ENCODE measurements at places on chromosomes 7 and 10.
A peak's percentile ranks its signal among the peaks of the same experiment; 100 is the strongest.

DNA sequence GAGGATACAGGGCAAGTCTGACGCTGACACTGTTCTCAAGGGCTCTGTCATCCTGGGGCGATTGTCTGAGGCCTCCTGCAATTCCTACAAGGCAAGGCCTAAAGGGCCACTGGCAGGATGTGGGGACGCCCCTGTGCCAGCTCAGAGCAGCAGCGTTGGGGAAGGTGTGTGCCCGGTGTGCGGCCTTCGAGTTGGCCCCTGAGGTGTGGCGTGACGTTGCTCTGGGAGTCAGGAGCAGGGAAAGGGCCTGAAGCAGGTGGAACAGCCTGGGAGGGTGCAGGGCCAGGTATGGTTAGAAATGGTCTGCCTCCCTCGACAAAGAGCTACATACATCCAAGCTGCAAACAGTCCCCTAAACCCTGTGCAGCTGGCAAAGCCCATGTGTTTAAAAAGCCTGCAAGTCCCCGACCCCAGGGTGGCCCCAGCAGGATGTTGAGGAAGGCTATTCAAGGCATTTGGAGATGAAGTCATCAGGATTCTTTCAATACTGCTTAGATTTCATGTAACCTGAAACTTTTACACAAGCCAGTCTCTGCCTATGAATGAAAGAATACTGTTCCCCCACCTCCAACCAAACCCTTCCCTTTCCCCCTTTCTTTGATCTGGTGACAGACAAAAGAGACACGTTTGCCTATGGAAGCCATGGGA, 142.5 kb upstream of the TNS3 start:
- peak; percentile 60 for DNase-seq

DNA sequence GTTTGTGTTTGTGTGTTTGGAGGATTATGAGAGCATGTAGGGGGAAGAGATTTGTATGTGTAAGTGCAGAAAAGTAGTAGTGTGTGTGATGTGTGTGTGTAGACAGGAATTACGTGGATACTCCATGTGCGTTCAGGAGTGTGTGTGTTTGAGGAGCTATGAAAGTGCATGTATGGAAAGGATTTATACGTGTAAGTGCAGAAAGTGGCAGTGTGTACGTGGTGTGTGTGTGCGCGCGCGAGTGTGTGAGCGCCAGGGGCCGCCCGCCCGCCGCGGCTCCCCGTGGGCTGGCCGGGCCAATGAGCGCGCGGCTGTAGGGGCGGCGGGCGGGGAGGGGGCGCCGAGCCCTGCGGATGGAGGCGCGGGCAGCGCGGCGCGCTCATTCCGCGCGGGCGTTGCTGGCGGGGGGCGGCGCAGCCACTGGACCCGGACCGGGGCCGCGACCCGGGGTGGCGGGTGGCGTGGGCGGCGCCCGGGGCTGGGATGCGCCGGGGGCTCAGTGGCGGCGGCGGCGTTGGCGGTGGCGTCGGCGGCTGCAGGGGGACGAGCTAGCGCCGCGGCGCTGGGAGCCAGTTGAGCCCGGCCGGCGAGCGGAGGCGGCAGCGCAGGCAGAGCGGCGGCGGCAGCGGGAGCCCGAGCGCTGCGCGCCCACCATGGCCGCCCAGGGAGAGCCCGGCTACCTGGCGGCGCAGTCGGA, at the start of gene BICC1:
BICC1 (plus strand) TSS at position 382 of the 697 bp plus-strand sequence; CDS start at position 654, 272 bp downstream.
- no peak for DNase-seq

GRCh38 chr7:36191292-36191920, 38.4 kb downstream of the EEPD1 start:
- no peak for DNase-seq

DNA sequence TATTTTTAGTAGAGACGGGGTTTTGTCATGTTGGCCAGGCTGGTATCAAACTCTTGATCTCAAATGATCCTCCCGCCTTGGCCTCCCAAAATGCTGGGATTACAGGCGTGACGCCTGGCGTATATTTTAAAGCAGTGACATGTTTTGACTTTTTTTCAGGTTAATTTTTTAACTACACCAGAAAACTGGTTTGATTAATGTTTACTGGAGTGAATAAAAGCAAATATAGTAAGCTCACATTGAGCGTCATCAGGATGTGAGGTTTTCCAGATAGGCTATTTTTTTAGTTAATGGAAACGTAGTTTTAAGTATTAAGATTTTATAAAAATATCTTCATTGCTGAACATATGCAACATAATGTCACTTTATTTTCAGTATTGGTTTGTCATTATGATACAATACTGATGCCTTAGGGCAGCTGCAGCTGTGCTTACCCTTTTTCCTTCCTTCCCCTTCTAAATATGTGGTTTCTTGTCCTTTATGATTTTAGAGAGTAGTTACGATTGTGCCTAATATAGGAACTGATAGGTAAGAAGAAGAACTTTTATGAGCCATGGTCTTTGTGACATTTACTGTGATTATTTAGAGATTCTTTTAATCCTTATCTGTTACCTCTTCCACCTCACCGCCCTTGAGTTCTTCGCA, 37.3 kb downstream of the TMEM60 start:
- DNase-seq, result no peak

GRCh38 chr10:31759124-31759798, 169.4 kb downstream of the ARHGAP12 start:
- DNase-seq, result no peak

GRCh38 chr10:74187237-74187636, 36.2 kb downstream of the ADK start:
- no peak for DNase-seq

Data from retinal pigment epithelial cell (primary cell).